ENCODE measurements at places on chromosomes 2 and 18.

- DNase-seq, result no peak
These were observed 66.7 kb downstream of the MYT1L start for GRCh38 chr2:2264416-2264815.

DNA sequence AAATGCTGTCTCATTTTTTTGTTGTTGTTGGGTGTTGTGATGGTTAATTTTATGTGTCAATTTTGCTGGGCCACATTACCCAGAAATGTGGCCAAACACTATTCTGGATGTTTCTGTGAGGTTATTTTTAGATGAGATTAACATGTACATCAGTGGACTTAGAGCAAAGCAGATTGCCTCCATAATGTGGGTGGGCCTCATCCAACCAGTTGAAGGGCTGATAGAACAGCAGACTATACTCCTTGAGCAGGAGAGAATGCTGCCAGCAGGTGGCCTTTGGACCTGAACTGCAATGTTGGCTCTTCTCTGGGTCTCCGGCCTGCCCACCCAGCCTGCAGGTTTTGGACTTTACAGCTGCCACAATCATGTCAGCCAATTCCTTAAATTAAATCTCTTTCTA is 169.0 kb downstream of the FTCDNL1 start:
- no peak for DNase-seq

- DNase-seq, result no peak
These were observed 106.8 kb upstream of the RND3 start for GRCh38 chr2:150594299-150594698.

- DNase-seq, result no peak
These were observed 15.3 kb downstream of the GAREM1 start for GRCh38 chr18:32455361-32455760.

DNA sequence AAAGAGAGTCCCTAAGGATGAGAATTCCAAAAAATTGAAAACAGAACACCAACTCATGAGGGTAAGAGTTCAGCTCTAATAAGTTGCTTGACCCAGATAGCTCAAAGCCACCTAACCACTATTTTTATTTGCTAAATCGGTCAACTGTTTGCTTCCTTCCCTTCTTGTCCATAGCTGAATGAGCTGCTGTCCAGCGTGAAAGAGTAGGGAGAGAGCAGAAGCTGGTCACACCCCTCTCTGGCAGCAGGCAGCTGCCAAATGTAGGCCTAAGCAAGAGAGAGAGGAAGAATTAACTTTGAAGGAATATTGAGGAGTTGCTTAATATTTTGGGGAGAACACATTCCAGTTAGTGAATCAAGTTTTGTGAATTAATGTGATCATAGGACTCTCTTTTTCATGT is 25.9 kb downstream of the AQP4 start:
- DNase-seq, result no peak

DNA sequence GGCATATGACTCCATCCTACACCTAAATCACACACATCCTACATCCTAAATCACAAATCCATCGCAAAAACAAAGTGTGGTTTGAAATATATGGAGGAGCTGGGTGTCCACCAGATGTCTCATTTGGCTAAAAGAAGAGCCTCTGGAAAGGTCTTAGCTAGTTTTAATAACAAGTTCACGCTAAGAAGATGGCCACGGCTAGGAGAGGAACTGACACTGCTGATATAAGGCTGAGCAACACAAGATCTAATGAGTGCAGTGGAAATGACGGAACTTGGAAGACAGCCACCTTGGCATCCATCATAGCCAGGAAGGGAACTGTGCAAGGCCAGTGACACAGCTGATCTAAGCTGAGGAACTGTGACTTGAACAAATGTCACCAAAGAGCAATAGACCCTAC is 60.0 kb upstream of the AGAP1 start:
- no peak for DNase-seq

- no peak for DNase-seq
These were observed 120.7 kb upstream of the AGAP1 start for GRCh38 chr2:235373171-235373570.

GRCh38 chr2:159968279-159968900 is 94.0 kb downstream of the PLA2R1 start:
- no peak for DNase-seq

GRCh38 chr2:143968360-143968759 is 551.6 kb downstream of the ZEB2 start:
- no peak for DNase-seq

- DNase-seq, result no peak
These were observed 92.2 kb upstream of the PID1 start for GRCh38 chr2:229363185-229363814.

DNA sequence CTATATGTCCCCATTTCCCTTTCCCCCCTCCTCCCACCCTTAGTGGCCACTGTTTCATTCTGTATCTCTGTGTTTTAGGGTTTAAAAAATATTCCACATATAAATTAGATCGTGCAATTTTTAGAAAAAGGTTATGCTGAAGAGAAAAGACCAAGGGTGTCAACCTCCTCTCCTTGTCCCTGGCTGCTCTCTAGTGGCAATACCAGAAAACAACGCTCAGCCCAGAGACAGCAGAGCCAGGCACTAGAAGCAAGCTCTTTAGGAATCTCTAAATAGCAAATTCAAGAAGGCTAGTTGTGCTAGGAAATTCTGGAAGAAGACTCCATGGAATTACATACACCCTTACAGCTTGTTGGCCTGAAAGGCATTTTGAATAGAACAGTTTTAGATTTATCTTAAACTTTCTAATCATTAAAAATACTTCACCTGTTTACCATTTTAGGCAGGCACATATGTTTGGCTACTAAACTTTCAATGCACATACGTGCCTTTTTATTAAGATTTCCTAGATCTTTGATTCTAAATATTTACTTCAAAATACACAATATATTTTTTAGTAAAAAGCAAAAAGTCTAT is 35.1 kb upstream of the RASGRP3 start:
- DNase-seq, result peak; percentile 11

- DNase-seq, result no peak
These were observed 22.7 kb upstream of the ETAA1 start for GRCh38 chr2:67374481-67374880.

All from activated T-helper 1 cell treated with anti-CD3 and anti-CD28 coated beads, Interleukin-2, amount 50 U/mL, for 16 hours (primary cell).